CD8-positive, alpha-beta memory T cell (primary cell): ENCODE measurements at places on chromosomes 2 and 18.

DNA sequence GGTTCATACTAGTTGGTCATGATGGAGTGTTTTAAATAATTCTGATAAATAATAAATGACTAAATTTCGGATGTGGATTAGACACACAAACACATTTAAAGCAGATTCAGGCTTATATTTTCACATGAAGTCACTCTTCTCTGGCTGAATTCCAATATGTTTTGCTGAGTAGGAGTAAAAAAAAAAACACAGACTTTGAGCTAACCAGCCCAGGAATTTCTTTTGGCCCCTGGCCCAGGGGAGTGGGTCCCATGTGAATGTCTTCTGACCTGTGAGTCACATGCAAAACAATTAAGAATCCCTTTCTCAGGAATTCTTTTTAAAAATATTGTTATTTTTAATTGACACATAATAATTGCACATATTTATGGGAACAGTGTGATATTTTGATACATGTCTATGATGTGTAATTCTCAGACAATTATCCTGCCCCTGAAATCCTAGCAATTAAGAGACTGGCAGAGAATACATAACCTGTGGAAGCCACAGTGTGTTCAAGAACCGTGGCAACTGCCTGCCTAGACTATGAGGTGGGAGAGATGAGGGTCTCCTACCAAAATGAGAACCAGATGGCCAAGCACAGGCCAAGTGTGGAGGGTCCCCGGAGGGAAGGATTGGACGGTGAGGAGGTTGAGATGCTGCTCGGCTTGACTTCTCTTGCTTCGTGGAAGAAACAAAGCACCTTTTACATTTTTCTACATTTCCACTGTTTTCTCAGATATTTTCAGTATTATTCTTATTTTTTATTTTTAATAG, 236.4 kb downstream of the PIEZO2 start:
- H3K27me3 ChIP-seq, result no peaks in the 10 kb centered on the region
- H3K36me3 ChIP-seq, result no peaks in the 10 kb centered on the region
- no peak for DNase-seq

- H3K4me3 ChIP-seq, result no peak overlapping the region
- DNase-seq, result no peak
- no peaks in the 10 kb centered on the region for H3K36me3 ChIP-seq
- H3K27me3 ChIP-seq, result no peaks in the 10 kb centered on the region
These were observed 21.8 kb downstream of the NDUFB3 start for GRCh38 chr2:201093573-201093972.

GRCh38 chr2:232687382-232688160, 9.6 kb upstream of the GIGYF2 start:
- no peaks in the 10 kb centered on the region for H3K4me1 ChIP-seq
- H3K4me3 ChIP-seq, result no peak overlapping the region
- no peaks in the 10 kb centered on the region for H3K27me3 ChIP-seq
- DNase-seq, result no peak
- H3K27ac ChIP-seq, result no peak overlapping the region

GRCh38 chr2:100004959-100005387, 137.4 kb downstream of the AFF3 start:
- H3K27ac ChIP-seq, result no peak overlapping the region
- no peaks in the 10 kb centered on the region for H3K4me1 ChIP-seq
- no peak overlapping the region for H3K4me3 ChIP-seq
- H3K36me3 ChIP-seq, result no peaks in the 10 kb centered on the region
- no peaks in the 10 kb centered on the region for H3K27me3 ChIP-seq

DNA sequence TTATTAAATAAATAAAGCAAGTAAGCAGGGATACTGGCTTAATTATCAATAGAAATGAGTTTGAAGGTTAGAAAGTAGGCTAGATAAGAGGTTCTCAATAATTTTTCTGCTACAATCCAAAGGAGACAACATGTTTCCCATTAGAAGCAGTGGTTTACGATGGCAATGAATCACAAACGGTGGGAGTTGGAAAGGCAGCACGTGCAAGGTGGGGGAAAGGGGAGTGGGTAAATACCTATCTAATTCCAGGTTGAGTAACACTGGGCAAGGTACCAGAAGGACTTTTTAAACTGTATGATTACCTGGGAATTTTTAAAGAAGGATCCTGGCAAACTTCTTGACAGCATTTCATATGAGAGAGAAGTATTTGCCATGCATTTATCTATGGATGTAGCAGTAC, 289.9 kb downstream of the NBAS start:
- no peak for DNase-seq
- peaks cover 5% of the 10 kb centered on the region for H3K36me3 ChIP-seq
- H3K4me3 ChIP-seq, result no peak overlapping the region
- H3K4me1 ChIP-seq, result no peaks in the 10 kb centered on the region

- H3K27me3 ChIP-seq, result peaks cover 23% of the 10 kb centered on the region
- no peaks in the 10 kb centered on the region for H3K4me1 ChIP-seq
- no peak overlapping the region for H3K4me3 ChIP-seq
These were observed 1.2 kb downstream of the CNGA3 start for GRCh38 chr2:98347298-98348065.

- no peaks in the 10 kb centered on the region for H3K4me1 ChIP-seq
- H3K27me3 ChIP-seq, result no peaks in the 10 kb centered on the region
These were observed 623.4 kb upstream of the PIK3C3 start for GRCh38 chr18:41331661-41332060.

DNA sequence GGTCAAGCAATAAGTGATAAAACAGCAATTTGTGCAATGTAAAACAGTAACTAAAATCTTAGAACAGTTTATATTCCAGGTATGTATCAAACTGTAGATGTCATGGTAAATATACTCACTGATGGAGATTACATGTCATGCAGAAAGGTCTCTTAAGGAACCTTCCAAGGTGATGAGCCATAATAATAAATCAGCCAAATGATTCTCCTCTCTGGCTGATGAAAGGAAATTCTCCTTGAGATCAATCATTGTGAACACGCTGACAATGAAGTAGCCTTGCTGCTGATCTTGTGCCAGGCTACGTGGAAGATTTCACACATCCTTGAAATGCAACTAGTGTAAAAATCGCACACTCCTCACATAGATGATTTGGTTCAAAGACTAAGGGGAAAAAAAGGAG, 392.5 kb upstream of the CDH7 start:
- H3K36me3 ChIP-seq, result no peaks in the 10 kb centered on the region
- no peaks in the 10 kb centered on the region for H3K27me3 ChIP-seq
- no peak overlapping the region for H3K27ac ChIP-seq
- no peaks in the 10 kb centered on the region for H3K4me1 ChIP-seq
